EL (cell line): ENCODE measurements at places on chromosomes 7 and 10.

DNA sequence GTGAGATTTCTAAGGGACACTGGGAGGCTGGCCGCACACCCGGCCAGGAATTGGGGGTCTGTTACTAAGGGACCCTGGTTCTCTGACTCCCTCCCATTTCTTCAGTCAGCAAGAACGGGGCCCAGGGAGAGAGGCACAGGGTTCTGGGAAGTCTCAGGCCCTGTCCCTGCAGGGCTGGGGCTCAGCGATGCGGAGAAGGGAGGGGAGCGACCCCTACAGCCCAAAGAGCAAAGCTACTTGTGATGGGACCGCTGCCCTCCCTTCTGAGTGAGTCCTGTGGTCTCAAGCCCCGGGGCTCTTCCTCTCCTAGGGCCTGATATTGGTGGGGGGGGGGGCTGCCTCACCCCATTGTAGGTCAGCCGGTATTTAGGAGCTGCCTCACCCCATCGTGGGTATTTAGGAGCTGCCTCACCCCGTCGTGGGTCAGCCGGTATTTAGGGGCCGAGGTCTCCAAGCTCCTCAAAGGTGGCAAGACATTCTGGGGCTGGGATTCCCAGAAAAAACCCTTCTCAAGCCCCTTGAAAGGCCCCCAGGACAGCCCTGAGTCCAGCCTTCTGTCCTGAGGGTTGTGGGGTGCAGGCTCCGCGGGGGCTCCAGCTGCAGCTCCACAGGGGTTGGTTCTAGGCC is 16.9 kb upstream of the NKX6-2 start:
- DNase-seq: no peak

DNA sequence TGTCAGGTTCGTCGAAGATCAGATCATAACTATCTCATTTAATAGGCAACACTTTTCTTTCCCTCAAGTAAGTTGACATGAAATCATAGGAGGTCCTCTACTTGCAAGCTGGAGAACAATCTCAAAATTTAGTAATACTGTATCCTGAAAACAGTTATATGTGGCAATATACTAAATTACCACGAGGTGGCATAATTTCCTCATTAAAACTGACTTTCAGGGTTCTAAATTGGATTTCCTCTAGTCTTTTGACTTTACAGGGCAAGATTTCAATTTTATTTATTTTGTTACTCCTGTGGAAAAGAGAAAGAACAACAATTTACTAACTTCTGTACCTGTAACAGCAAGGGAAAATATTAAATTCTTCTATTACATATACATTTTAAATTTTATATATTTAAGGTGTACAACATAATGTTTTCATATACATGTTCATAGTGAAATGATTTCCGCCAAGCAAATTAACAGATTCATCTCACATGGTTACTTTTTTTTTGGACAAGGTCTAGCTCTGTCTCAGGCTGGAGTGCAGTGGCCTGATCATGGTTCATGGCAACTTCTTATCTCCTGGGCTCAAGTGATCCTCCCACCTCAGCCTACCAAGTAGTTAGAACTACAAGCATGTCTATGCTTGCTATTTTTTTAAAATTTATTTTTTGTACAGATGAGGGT is 53.4 kb upstream of the CYP2C18 start:
- peak; percentile 34 for DNase-seq

DNA sequence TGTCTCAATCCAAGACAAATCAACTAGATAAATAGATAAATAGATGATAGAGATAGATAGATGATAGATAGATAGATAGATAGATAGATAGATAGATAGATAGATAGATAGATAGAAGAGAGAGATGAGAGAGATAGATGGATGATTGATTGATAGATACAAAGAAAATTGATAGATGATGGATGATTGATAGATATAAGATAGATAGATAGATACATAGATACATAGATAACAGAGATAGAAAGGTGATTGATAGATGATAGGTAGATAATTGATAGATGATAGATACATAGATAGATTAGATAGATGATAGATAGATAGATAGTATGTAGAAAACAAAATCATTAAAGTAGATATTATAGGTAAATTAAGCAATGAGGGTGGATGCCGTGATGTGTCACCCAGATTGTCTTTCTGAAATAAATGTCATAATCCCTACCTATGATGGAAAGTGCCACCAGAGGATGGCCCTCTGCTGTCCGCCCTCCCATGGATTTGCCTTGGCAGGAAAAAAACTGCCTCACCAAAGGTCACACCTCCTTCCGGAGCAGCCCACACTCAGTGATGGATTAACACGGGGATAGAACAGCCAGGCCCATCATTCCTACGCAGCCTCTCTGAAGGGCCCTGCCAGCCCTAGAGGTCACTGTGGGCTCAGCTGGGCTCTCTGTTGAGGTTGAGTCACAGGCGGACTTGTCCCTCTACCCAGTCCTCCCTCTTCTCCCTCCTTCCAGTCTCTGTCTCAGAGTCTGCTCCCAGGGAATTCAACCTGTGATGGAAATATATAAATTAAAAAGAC is 50.8 kb downstream of the KCNH2 start:
- DNase-seq: no peak

GRCh38 chr10:120931999-120932398 is 80.8 kb downstream of the WDR11 start:
- DNase-seq: no peak

DNA sequence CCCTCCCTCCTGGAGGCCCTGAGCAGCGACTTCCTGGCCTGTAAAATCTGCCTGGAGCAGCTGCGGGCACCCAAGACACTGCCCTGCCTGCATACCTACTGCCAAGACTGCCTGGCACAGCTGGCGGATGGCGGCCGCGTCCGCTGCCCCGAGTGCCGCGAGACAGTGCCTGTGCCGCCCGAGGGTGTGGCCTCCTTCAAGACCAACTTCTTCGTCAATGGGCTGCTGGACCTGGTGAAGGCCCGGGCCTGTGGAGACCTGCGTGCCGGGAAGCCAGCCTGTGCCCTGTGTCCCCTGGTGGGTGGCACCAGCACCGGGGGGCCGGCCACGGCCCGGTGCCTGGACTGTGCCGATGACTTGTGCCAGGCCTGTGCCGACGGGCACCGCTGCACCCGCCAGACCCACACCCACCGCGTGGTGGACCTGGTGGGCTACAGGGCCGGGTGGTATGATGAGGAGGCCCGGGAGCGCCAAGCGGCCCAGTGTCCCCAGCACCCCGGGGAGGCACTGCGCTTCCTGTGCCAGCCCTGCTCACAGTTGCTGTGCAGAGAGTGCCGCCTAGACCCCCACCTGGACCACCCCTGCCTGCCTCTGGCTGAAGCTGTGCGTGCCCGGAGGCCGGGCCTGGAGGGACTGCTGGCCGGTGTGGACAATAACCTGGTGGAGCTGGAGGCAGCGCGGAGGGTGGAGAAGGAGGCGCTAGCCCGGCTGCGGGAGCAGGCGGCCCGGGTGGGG is 2.2 kb downstream of the TRIM56 start:
- DNase-seq: no peak

- DNase-seq: no peak
Measured at GRCh38 chr10:75239096-75239790, 3.5 kb upstream of the COMTD1 start.

GRCh38 chr7:69219381-69219780 is 378.9 kb upstream of the AUTS2 start:
- DNase-seq: no peak

- peak; percentile 79 for DNase-seq
Measured at GRCh38 chr7:191981-192649, at the start of gene FAM20C. FAM20C (plus strand) TSS chr7:192571; CDS start chr7:193200, 629 bp downstream.

DNA sequence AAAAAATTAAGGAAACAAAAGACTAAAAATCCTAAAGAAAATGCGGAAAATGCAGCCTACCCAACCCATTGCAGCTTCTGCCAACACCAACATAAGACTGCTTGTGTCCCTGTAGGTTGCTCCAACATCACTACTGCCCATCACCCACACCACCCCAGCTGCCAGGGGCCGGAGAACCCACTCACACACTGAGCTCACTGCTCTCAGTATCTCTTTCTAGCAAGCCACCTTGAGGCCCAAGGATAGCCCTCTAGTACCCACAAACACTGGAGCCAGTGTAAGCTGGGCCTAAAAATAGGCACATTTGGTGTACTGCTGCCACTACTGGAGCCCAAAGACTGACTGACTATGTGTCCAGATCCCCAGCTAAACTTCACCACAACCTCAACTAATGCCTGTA is 67.3 kb downstream of the MEST start:
- no peak for DNase-seq

- DNase-seq: no peak
Measured at GRCh38 chr7:132410861-132411541, 165.3 kb downstream of the PLXNA4 start.

DNA sequence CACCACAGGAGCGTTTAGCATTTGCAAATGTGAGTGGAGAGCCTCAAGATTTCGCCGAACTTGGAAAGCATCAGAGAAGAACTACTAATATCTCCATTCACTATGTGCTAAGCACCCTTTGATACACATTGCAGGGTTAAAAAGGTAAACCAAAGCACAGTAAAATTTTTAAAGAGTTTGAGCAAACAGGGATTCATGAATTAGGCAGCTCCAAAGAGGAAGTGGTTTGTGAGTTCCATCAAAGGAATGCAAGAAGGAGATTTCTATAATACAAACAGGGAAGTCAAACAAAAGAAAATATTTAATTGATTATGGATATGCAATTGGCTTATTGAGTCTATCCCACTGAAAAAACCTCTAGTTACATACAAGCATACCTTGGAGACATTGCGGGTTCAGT is 81.1 kb upstream of the TMEM72 start:
- DNase-seq: peak; percentile 69

DNA sequence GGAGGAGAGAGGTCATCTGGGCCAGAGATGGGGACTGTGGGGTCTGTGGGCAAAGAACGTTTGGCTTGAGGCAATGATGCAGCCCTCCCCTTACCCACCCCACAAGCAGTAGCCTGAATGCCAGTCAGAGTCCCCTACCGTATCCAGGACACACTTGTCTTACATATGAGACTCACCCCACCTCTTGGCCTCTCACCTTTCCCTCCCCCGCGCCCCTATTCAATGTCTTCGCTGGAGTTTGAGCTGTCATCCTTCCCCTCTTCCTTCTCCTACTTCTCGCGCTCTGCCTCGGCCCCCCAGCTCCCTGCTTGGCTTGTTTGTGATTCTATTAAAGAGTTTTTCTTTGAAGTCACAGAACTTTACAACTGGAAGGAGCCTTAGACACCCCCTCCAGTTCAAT is 8.9 kb downstream of the PRRT4 start:
- no peak for DNase-seq

- no peak for DNase-seq
Measured at GRCh38 chr7:108308276-108308675, 148.0 kb downstream of the NRCAM start.

DNA sequence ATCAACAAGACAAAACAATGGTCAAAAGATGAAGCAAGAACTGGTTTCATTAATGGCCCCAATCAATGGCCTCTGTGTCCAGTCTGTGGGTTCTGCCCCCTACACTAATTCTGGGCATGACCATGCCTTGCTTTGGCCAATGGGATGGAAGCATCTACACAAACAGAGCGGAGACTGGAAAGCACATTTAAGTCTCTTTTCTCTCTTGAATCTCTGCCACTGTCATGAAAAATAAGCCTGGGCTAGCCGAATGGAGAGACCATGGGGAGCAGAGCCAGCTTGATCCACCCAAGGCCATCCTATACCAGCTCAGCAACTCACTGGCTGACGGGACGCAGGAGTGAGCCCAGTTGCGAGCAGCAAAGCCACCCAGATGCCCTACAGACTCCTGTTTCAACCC is 30.9 kb downstream of the ANKRD16 start:
- DNase-seq: no peak

DNA sequence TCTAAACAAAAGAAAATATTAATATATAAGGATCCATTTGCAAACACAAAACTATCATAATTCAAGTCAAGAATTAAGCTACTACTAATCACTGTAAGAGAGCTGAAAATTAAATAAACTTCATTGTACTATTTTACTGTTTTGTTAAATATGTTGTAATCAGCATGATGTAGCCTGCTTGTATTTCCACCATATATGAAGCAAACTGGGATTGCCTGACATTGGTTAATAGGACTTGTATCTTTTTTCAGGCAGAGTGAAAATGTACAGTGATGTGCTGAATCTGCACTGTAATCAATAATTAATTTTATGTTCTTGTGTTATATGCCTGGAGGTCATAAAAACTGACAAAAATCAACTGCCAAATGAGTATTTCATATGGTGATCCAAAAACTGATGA is 25.4 kb downstream of the TRDMT1 start:
- DNase-seq: no peak

GRCh38 chr7:5215313-5215712 is 25.3 kb downstream of the WIPI2 start:
- no peak for DNase-seq

DNA sequence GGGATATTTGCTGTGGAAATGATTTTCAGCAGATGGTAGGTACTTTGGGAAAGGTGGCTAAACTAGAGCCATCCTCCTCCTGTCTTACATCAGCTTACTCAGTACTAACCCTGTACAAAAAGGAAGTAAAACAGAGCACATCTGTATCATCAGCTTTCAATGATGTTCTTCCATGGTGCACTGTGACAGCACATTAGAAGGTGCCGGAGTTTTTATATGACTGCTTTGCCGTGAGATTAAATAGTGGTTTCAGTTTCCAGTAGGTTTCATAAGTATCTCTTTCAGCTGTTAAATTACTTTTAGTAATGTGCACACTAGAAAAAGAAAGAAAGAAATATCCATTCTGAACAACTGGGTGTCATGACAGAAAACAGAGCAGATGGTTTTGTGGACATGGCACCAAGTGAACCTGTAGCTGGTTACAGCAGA is 86.5 kb downstream of the ARID5B start:
- no peak for DNase-seq

- no peak for DNase-seq
Measured at GRCh38 chr10:113708640-113709039, 28.9 kb downstream of the CASP7 start.

DNA sequence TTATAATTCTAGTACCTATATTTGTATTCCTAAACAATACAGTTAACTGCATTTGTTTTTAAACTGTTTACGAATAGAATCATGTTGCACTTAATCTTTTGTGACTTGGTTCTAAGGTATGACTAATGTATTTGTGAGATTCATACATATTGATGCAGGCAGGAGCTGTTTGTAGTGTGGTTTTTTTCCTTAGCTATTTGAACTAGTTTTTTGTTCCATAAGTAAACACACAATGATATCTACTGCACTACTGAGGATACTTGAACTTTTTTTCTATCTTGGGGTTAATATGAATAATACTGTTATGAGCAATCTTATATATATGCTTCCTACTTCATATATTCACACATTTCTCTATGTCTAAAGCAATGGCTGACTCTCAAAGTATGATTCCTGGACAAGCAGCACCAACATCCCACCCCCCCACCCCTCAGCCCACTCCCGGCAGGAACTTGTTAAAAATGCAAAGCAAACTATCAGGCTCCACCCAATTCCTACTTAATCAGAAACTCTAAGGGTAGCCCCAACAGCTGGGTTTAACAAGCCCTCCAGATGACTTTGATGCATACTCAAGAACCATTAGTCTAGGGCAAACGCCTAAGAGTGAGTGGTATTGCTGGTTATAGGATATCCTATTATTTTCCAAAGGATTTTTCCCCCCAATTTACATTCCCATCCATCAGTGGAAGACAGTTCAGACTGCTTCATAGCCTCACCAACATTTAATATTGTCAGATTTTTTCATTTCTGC is 25.8 kb downstream of the BRAF start:
- peak; percentile 5 for DNase-seq
